ENCODE measurements at places on chromosomes 7 and 10.

DNA sequence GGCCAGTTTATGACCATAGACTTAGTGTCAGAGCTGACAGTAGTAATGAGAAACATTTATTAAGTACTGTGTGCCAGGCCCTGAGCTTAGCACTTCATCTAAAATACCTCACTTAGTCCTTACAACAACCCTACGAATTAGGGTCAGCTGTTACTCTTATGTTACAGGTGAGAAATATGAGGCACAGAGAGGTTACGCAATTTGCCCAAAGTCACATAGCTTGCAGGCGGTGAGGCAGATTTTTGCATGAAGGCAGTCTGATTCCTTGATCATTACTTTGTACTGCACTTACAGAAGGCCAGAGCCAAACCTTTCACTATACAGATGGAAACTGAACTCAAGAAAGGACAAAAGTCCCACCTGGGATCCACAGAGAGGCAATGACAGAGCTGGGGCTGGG is 10.2 kb downstream of the CDH23 start:
- no peak for DNase-seq

- DNase-seq: no peak
Measured at GRCh38 chr10:20670579-20670978, 226.5 kb downstream of the NEBL start.

GRCh38 chr7:84913731-84914130 is 273.1 kb downstream of the SEMA3D start:
- DNase-seq: no peak

- DNase-seq: no peak
Measured at GRCh38 chr10:98425511-98426352, 10.8 kb upstream of the PYROXD2 start.

DNA sequence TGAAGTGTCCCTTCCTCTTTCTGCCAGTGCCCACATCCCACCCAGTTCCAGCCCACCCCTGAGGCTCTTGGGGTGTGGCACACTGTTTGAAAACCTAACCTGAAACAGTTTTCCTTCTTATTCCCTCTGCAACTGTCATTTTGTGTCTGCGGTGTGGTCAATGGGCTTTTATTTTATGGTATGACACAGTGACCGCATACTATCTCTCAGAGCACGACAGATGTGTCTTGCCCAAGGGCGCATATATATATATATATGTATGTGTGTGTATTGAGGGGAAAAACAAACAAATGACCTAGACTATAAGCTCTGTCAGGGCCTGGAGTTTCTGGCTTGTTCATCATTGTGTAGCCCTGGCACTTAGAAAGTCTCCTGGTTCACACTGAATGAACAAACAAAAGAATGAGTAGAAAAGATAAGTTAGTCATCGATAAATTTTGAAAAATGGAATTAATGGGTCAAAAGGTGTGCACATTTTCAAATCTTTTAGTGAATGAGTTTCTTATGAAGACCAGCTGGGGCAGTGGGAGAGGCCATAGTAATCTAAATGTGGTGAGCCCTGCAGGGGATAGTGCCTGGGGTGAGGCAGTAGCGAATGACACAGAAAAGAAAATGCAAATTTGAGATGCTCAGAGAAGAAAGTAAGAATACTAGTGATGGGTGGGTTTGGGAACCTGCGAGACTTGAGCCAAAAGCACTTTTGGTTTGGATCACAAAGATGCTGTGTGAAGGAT is 198.4 kb downstream of the SNX10 start:
- no peak for DNase-seq

GRCh38 chr7:63925262-63925625 is 73.4 kb upstream of the ZNF722 start:
- DNase-seq: no peak

GRCh38 chr7:102300643-102301221 is 14.1 kb downstream of the SH2B2 start:
- DNase-seq: no peak

DNA sequence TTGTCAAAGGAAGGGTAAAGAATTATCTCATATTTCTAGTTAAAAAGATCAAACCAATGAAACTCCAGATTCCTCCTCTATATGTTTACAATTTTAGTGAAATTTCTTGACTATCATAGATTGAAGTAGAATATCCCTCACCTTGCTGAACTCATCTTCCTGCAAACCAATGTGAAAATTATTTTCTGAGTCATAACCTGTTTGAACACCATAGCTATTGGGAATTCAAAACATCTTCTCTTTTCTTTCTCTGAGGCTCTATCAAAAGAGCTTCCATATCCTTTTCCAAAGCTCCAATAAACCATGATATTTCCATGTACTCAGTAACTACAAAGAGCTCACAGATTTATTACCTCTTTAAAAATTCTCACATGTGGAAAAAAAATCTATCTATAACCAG is 134.3 kb downstream of the DOCK4 start:
- no peak for DNase-seq

- no peak for DNase-seq
Measured at GRCh38 chr10:116590590-116591444, at the start of gene PNLIPRP1. TSS of gene PNLIPRP1 (plus strand) at chr10:116590959. CDS start at chr10:116591130, 171 bp downstream.

- DNase-seq: no peak
Measured at GRCh38 chr7:105731042-105731441, 145.4 kb downstream of the ATXN7L1 start.
